ENCODE measurements at places on chromosomes 3 and 15. TPM values are rescaled to one million over a fixed set of nuclear protein-coding genes. Genes with fewer than 3 reads are reported as not detected.

DNA sequence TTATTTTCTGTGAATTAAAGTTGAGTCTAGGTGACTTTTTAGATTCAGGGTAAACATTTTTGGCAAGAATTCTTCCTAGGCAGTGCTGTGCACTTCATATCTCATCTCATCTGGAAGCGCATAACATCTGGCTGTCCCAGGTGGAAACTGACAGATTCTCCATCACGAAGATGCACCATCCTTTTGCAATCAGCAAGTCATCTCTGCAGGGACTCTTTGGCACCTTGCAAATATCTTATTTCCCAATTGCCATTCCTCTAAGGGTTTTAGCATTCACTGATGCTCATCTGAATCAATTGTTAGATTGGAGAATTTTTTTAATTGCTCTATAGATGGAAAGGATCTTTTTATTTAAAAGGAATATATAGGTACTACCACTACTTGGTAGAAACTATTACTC lies 282.7 kb upstream of the ATP10A start:
- H3K36me3 ChIP-seq, result no peaks in the 10 kb centered on the region
- no peaks in the 10 kb centered on the region for H3K27me3 ChIP-seq
- no peak overlapping the region for H3K4me3 ChIP-seq
- H3K4me1 ChIP-seq, result no peaks in the 10 kb centered on the region
- no peak for DNase-seq

GRCh38 chr15:99717161-99718009 lies 15.9 kb downstream of the LYSMD4 start:
- no peak overlapping the region for H3K27ac ChIP-seq
- H3K4me3 ChIP-seq, result no peak overlapping the region
- peaks cover 3% of the 10 kb centered on the region for H3K36me3 ChIP-seq
- no peak for DNase-seq

GRCh38 chr3:16427103-16427965 lies 86.2 kb downstream of the RFTN1 start:
- H3K4me1 ChIP-seq, result no peaks in the 10 kb centered on the region
- H3K27me3 ChIP-seq, result no peaks in the 10 kb centered on the region
- H3K36me3 ChIP-seq, result no peaks in the 10 kb centered on the region
- DNase-seq, result no peak
- H3K27ac ChIP-seq, result no peak overlapping the region
- no peak overlapping the region for H3K4me3 ChIP-seq

DNA sequence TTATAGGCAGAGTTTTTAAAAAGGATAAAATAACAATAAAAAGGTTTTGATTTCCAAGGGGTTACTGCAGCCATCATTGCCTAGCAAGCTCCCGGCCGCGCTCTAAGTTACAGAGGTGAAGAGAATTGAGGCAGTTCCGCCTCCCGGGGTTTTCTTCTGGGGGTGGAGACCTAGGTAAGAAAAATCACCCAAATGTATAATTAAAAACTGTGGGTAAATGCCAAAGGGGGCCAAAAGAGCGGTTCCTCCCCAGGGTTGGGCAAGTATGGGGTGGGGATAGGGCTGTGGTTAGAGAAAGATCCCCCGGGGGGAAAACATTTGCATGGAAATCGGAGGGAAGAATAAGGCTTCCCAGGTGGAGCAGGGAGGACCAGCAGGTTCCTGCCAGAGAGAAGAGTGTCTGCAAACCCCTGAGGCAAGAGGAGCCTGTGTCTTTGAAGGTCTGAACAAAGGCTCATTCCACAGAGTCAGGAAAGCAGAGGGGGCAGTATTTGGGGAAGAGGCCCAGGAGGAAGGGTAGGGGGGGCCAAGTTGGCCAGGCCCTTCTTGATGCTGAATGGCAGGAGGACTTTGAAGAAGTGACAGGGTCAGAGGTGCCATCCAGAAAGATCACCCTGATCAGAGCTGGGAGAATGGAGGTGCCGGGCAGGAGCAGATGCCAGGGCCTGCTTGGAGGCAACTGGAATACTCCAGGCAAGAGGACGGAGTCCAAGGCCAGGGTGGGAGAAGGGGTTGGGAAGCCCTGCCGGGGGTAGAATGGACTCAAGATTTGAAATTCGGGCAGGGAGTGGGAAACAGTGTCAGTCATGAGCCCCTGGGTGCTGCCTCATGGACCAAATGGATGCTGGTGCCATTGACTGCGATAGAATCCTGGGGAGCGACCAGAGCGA lies 152.9 kb upstream of the RGMA start:
- DNase-seq, result no peak
- H3K27ac ChIP-seq, result no peak overlapping the region
- H3K4me1 ChIP-seq, result no peaks in the 10 kb centered on the region
- no peaks in the 10 kb centered on the region for H3K27me3 ChIP-seq

- no peaks in the 10 kb centered on the region for H3K36me3 ChIP-seq
- DNase-seq, result no peak
- no peaks in the 10 kb centered on the region for H3K4me1 ChIP-seq
- no peak overlapping the region for H3K4me3 ChIP-seq
Observed at GRCh38 chr3:134048278-134048996, 18.7 kb upstream of the SLCO2A1 start.

GRCh38 chr15:95292785-95293450 lies 1037.6 kb upstream of the NR2F2 start:
- H3K27ac ChIP-seq, result peak overlapping the region; percentile 40
- no peaks in the 10 kb centered on the region for H3K27me3 ChIP-seq

GRCh38 chr15:81299630-81300273 lies 24.2 kb downstream of the STARD5 start:
- no peak for DNase-seq
- H3K4me3 ChIP-seq, result no peak overlapping the region
- H3K4me1 ChIP-seq, result no peaks in the 10 kb centered on the region
- no peaks in the 10 kb centered on the region for H3K27me3 ChIP-seq
- H3K27ac ChIP-seq, result no peak overlapping the region

DNA sequence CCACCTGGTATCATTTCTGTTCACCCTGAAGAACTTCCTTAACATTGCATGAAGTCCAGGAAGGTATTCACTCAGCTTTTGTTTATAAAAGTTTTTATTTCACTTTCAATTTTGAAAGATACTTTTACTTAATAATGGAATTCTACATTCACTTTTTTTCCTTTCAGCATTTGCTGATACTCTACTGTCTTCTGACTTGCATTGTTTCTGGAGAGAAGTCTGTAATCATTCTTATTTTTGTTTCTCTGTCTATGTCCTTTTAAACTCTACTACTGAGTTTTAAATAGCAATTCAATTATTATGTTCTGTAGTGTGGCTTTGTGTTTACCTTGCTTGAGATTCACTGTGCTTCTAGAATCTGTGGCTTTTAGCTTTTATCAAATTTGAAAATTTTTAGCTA lies 42.4 kb downstream of the MYL3 start:
- no peak overlapping the region for H3K27ac ChIP-seq
- H3K4me1 ChIP-seq, result no peaks in the 10 kb centered on the region
- no peak for DNase-seq
- H3K4me3 ChIP-seq, result no peak overlapping the region

DNA sequence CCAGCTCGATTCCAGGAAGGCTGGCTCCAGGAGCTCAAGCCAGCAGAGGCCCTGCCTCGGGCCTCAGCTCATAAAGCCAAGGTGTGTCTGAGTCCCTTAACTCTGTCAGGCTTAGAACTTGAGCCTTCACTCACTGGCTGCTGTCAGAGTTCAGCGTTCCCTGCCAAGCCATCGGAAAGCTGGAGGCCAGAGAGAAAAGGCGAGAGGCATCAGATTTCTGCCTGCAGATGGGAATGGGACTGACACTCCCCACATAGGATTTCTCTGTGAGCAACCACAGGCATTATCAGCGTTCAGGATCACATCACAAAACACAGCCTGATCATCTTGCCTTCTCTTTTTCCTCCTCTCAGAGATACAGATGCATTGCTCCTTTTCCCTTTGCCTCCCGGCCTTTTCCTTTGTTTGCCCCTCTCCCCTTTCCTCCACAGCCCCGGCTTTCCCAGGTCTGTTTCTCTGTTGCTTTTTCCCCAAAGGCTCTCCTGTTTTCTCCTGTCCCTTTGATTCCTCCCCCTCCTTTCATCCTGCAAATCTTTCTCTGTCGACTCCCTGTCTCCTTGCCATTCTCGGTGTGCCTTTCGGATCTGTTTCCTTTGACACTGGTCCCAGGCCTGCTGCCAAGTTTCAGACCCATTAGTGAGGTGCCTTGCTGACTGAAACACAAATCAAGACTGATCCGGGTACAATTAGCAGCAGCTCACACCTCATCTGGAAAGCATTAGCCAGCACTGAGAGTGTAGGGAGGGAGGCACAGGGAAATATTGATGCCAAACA lies 44.5 kb upstream of the BOC start:
- DNase-seq, result peak; percentile 94
- H3K4me3 ChIP-seq, result no peak overlapping the region
- no peak overlapping the region for H3K27ac ChIP-seq
- H3K4me1 ChIP-seq, result peaks cover 8% of the 10 kb centered on the region
- no peaks in the 10 kb centered on the region for H3K36me3 ChIP-seq
- H3K27me3 ChIP-seq, result no peaks in the 10 kb centered on the region

DNA sequence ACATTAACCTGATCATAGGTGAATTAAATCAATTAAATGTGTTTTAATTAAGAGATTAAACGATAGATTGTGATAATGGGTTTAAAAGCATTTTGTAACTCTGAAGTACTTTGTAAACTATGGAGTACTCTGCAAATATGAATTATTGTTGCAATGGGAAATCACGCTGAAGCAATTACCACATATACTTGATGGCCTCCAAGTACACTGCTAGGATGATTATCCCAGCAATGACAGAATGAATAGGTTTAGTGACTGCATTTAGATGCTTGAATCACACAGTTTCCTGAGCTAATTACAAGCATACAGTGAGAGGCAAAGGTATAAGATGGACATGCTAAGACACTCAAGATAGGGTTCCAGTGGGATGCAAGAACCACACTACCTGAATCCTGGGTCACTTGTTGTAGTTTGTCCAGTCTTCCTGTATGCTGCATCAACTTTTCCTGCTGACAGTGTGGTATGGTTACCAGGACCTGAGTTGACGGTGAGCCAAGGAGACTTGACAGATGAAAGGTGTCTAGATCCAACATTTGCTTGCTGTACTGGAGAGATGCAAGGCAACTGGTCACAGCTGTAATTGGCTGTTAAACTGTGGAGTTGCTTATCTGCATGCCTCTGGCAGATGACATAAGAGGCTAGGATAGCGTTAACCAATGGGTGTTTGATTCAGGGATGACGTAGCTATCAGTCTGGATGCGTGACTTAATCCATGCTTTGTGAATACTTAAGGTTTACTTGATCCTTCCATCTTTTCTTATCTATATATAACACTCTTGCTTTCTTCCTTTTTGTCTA lies 38.0 kb downstream of the RNF13 start:
- H3K27ac ChIP-seq, result no peak overlapping the region
- H3K4me3 ChIP-seq, result no peak overlapping the region
- DNase-seq, result no peak
- no peaks in the 10 kb centered on the region for H3K27me3 ChIP-seq

GRCh38 chr3:20321391-20322047 lies 135.5 kb upstream of the SGO1 start:
- H3K36me3 ChIP-seq, result no peaks in the 10 kb centered on the region
- no peaks in the 10 kb centered on the region for H3K27me3 ChIP-seq
- H3K4me1 ChIP-seq, result no peaks in the 10 kb centered on the region
- H3K4me3 ChIP-seq, result no peak overlapping the region
- DNase-seq, result no peak

GRCh38 chr3:16506451-16506850 lies 7.0 kb downstream of the RFTN1 start:
- H3K4me3 ChIP-seq, result no peak overlapping the region
- peaks cover 3% of the 10 kb centered on the region for H3K4me1 ChIP-seq
- H3K36me3 ChIP-seq, result no peaks in the 10 kb centered on the region
- H3K27ac ChIP-seq, result no peak overlapping the region

- H3K27me3 ChIP-seq, result no peaks in the 10 kb centered on the region
- no peak overlapping the region for H3K4me3 ChIP-seq
- H3K27ac ChIP-seq, result no peak overlapping the region
- DNase-seq, result no peak
Observed at GRCh38 chr3:144031938-144032337, 60.3 kb downstream of the DIPK2A start.

GRCh38 chr3:39385456-39386090 lies 2.4 kb downstream of the SLC25A38 start:
- no peaks in the 10 kb centered on the region for H3K27me3 ChIP-seq
- H3K4me1 ChIP-seq, result peaks cover 10% of the 10 kb centered on the region
- DNase-seq, result no peak
- no peak overlapping the region for H3K27ac ChIP-seq

DNA sequence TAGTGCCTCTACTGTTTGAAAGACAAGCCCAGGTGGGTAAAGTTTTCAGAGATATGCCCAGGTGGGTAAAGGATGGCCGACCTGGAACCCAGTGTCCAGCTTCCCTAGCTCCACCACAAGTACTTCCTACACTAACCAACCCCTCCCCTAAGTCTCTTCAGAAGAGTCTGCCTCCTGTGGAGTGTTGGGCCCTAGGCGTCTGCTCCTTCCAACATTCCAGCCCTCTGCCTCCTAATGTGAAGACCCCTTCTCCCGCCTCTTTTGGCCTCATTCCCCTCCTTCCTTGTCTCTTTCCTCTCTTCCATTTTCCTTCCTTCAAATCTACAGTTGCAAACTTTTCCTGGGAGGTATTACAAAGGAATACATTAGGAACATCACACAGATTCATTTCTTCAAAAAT lies 38.6 kb downstream of the CNTN3 start:
- H3K4me3 ChIP-seq, result no peak overlapping the region
- H3K4me1 ChIP-seq, result no peaks in the 10 kb centered on the region
- H3K36me3 ChIP-seq, result no peaks in the 10 kb centered on the region
- H3K27ac ChIP-seq, result no peak overlapping the region
- H3K27me3 ChIP-seq, result no peaks in the 10 kb centered on the region

- no peak for DNase-seq
- H3K4me1 ChIP-seq, result peaks cover 5% of the 10 kb centered on the region
- peaks cover 1% of the 10 kb centered on the region for H3K36me3 ChIP-seq
- no peaks in the 10 kb centered on the region for H3K27me3 ChIP-seq
Observed at GRCh38 chr15:75022783-75023180, 608 bp upstream of the PPCDC start.

DNA sequence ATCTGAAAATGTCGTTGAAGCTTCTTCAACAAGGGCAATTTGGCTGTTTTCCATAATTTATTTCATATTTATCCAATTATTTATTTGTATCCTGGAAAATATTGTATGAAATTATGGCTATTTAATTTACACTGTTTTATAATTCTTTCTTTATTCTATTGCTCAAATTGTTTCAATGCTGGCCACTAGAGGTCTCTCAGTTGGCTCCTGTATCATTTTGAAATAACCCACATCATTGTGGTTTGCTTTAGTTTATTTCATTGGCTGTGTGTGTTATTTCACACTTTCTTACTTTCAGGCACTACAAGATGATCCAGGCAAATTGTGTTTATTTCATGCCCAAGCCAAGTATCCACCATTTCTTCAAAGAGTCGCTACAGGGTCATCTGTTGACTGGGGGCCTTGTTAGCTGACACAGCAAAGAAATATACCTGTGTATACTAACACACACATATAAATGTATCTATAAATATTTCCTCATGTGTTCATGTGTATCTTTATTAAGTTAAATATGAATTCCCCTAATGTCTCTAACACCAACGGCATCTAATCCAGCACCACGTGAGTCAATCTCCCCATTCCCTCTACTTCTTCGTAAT lies 86.2 kb downstream of the NPAP1 start:
- peak; percentile 1 for DNase-seq
- no peak overlapping the region for H3K27ac ChIP-seq
- H3K27me3 ChIP-seq, result no peaks in the 10 kb centered on the region
- no peaks in the 10 kb centered on the region for H3K4me1 ChIP-seq

GRCh38 chr3:59528251-59528650 lies 478.4 kb upstream of the CFAP20DC start:
- no peaks in the 10 kb centered on the region for H3K4me1 ChIP-seq
- no peak overlapping the region for H3K4me3 ChIP-seq
- H3K36me3 ChIP-seq, result no peaks in the 10 kb centered on the region
- no peaks in the 10 kb centered on the region for H3K27me3 ChIP-seq

The MESP2 gene
- total RNA-seq, result 0.47 TPM

The NUP210 gene
- total RNA-seq, result 22.9 TPM

The LMOD3 gene
- total RNA-seq, result 0.09 TPM

The CHRFAM7A gene
- total RNA-seq, result 2.7 TPM

The SAXO2 gene
- total RNA-seq, result 3.2 TPM

The PLSCR2 gene
- 1.4 TPM for total RNA-seq

The SERINC4 gene
- total RNA-seq, result 0.13 TPM
